ENCODE measurements at places on chromosomes 11 and 22.

DNA sequence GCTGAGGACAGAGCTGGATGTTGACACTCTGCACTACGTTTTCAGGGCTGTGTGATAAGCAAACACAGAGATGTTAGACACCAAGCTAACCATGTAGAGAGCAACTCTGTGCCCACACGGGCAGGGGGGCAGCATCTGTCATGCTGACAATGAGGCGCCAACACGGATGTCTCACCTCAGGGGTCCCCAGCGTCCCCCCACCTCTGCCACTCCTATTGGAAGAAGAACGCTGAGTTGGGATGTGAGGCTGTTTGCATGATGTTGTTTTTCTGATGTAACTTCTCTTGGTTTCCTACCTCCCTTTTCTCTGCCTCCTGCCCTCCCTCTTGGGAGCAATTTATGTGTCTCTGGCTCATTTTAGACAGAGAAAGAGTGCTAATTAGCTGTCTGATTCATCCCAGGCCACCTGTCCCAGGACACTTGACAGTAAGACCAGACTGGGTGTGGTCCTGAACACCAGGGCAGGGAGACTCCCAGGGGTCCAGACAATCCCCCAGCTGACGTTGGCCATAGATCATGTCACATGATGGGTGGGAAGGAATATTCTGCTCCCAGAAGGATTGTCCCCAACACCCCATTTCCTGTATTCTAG lies 89.2 kb upstream of the NCAM1 start:
- DNase-seq: no peak

DNA sequence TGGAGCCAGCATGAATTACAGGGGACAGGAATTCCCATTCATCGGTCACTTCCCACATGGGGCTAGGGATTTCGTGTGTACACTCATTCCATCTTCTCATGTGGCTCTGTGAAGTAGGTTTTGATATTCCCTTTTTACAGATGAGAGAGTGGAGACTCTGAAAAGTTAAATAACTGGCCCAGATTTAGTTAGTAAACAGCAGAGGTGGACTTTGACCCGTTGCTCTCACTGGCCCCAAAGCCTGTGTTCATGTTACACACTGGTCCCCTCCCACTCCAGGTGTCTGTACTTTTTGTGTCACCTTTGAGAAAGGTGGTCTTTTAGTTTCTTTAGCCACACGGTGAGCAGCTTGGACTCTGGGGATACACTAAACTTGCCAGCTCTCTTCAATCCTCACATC lies 108.5 kb downstream of the MICAL2 start:
- DNase-seq: no peak

- DNase-seq: no peak
These were observed 12.6 kb upstream of the DBX1 start for GRCh38 chr11:20172721-20173447.

DNA sequence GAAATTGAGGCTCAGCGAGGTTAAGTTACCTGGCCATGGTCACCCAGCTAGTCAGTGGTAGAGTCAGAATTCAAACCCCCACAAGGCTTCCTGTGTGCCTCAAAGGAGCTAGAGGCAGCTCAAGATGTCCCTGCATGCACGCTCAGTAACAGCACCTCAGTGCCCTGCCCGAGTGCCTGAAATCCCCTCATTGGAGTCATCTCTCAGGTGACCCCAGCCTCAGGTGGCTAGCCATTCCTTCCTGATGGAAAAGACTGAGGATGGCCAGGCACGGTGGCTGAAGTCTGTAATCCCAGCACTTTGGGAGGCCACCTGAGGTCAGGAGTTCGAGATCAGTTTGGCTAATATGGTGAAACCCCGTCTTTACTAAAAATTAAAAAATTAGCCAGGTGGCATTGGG lies 36.9 kb downstream of the LIF start:
- DNase-seq: no peak

DNA sequence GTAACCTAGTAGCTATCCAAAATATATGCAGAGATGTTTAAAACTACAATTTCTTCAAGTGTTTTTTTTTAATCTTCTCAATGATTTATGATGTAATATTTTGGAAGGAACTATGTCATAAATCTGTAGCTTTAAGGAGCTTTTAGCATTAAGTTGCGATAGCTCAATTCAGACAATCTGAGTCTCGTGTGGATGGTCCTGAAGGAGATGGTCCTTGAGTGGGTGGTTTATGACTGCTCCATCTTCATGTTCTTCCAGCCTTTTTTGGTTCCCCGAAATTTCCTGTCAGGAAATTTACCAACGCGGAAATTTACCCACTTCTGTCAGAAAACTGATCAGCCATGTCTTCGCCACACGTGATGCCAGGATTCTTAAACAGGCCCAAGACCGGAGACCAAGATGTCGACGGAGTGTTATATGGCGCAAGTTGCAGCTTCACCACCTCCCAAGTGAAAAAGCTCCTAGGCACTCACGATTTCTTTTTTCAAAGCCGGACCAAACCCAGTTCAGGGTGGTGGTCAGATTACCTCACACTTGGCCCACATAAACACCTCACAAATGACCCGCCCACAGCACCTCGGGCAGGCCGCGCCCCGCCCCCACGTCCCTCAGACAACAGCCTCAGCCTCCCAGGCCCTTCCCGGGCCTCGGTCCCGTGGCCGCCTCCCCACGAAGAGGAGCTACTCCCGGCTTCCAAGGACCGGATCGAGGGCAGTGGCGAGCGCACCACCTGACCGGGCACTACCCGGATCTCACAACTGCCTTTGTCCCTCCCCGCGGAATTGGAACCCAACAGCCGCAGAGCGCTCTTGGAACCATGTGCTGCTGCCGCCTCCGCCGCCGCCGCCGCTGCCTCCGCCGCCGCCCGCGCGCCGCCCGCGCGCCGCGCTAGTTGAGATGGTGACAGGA lies at the start of gene MORC2:
TSS of gene MORC2 (minus strand) at position 760 of the 909 bp plus-strand sequence. CDS start 885 bp downstream, outside the sequence.
- DNase-seq: peak; percentile 85

DNA sequence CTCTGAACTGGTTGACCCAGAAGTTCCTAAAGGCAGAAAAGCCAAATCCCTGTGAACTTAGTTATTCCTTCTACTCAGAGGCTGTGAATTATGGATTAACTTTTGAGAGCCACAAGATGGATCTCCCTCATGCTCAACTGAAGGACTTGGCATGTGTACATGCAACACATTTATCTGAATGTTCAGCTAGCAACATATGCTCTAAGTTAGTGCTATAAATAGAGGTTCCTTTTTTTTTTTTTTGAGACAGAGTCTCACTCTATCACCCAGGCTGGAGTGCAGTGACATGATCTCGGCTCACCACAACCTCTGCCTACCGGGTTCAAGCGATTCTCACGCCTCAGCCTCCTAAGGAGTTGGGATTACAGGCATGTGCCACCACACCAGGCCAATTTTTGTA lies 40.1 kb downstream of the EIF4ENIF1 start:
- DNase-seq: no peak

DNA sequence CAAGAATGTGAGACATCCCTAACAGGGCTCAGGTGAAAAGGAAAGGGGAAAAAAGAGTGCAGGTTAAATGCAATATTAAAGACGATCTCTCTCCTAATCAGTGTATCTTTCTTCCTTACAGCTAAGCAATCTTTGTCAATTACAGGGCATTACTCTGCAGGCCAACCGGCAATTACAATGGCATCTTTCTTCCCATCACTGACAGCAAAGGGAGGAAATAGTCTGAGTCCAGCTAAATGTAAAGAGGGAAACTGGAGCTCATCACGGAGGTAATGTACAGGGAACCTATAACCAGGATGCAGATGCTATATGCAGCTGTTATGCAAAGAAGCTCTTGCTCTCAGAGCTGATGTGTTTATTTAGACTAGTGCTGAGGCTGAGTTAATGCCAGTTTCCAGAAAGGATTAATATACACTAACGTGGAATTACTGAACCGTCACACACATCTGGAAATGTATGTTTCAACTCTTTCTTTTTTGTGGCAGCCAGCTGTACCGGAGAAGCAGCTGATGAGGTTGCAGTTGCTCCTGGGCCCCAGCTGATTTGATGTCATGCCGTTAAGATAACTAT lies 121.6 kb downstream of the KIRREL3 start:
- DNase-seq: no peak

DNA sequence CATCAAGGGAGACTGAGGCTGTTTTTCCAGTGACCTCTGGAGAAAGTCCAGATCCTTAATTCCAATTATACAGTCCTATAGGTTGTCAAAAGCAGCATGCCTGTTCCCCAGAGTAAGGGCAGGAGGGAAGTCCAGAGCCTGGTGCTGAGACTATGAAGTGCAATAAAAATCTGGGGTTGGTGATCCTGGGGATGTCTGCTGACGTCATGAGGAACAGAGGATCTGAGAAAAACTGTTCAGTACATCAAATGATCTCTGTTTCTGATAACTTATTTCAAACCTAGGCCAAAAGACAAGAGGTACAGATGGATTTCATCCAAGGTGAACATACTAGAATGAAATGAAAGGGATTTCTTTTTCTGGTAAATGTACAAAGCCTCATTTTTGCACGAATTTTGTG lies 12.1 kb downstream of the OR5W2 start:
- DNase-seq: no peak

DNA sequence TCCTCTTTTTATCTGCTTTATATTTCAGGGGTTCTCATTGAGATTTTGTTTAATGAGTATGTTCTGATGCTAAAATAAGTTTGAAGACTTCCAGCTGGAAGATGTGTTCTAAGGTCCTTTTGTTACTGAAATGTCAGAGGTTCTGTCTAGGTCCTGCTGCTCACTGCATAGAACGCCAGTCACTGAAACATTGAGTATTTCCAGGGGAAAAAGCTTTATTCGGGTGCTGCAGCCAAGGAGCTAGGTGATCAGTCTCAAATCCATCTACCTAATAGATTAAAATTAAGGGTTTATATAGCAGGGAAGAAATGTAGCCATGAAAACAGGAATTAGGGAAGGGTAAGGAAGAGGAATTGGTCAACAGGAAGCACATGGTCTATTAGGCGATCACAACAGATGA lies 19.7 kb downstream of the SVIP start:
- DNase-seq: no peak

GRCh38 chr11:83773950-83774880 lies 488.0 kb upstream of the CCDC90B start:
- DNase-seq: no peak

DNA sequence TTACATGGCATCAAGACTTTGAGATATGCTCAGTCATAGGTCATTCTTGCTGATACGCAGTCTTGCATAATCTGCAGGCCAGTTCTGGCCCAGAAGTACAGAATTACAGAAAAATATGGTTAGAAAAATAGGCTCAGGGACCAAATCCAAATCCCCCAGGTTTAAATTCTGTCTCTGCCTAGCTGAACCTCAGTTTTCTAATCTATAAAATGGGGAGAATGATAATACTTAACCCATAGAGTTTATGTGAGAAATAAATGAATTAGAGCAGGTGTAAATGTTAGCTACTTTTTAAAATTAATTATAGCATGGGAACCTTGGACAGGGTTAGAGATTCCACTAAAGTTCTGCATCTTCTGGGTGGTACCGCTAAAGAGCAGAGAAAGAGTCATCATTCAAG lies 52.3 kb upstream of the FAM181B start:
- DNase-seq: no peak

DNA sequence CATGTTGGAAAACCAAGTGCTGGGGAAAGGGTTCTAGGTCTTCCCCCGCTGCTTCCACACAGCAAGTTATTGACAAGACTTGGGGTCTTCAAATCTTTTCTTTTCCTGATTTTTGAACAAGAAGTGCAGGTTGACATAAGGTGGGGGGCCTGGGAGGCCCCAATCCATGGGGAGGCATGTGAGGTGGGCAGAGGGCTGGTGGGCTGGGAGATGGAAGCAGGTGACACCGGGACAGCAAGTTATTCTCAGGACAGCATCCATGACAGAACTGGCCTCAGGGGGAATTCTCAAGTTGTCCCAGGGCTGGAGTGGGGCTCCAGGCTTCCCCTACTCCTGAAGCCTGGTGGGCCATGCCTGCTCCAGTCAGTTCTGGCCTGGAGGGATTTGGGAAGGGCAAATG lies 5.5 kb downstream of the FGF19 start:
- no peak for DNase-seq

DNA sequence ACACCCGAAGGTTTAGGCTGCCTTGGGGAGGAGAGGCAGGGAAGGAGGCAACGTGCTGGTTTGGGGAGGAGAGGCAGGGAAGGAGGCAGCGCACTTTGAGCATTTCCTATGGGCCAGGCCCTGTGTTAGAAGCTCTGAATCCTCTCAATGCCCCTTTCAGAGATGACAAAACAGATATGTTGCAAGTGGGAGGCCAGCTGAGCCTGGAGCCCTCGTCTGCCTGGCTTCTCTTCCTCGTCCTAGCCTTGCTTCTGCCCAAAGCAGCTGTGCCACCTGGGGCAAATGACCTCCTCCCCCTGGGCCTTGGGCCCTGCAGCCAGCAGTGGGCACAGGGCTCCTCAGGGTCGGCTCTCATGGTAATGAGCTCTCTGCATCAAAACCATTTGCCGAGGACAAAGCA lies 15.3 kb upstream of the LRRC32 start:
- no peak for DNase-seq

GRCh38 chr22:42080287-42080686 lies 787 bp downstream of the SMDT1 start:
- DNase-seq: no peak

DNA sequence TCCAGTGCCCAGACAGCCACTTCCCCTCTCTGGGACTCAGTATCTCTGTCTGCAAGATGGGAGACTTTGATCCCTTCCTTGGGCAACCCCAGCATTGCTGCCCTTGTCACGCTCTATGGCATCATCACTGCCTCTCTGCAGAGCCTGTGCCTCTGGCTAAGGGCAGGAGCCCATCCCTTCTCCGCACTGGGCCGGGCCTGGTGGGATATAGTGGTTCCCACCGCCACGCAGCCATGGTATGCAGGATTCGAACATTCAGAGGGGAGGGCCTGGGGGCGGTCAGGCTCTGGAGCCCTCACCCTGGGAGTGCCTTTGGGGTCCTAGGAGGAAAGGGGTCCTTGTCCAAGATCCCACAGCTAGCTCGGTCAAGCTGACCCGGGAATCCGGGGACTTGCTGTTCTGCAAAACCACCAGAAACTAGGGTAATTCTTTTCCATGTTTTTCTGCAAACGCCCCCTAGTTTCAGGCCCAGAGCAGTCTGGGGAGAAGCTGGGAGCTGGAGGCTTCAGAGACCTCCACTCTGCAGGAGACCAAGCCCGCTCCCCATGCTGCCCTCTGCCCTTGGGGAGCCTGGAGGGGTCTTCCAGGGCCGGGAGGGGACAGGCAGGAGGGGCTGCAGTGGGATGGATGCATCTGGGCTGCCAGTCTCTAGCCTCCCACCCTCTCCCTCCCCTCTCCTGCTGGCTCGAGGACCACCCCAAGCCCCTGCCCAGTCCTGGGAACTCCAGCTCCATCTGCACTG lies 24.4 kb upstream of the CBX7 start:
- DNase-seq: no peak
